Dermis blood vessel endothelial cell (primary cell): ENCODE measurements at places on chromosomes 13 and 19.
A peak's percentile ranks its signal among the peaks of the same experiment; 100 is the strongest.

GRCh38 chr13:112603641-112604225 lies 15.8 kb upstream of the TUBGCP3 start:
- DNase-seq = no peak

DNA sequence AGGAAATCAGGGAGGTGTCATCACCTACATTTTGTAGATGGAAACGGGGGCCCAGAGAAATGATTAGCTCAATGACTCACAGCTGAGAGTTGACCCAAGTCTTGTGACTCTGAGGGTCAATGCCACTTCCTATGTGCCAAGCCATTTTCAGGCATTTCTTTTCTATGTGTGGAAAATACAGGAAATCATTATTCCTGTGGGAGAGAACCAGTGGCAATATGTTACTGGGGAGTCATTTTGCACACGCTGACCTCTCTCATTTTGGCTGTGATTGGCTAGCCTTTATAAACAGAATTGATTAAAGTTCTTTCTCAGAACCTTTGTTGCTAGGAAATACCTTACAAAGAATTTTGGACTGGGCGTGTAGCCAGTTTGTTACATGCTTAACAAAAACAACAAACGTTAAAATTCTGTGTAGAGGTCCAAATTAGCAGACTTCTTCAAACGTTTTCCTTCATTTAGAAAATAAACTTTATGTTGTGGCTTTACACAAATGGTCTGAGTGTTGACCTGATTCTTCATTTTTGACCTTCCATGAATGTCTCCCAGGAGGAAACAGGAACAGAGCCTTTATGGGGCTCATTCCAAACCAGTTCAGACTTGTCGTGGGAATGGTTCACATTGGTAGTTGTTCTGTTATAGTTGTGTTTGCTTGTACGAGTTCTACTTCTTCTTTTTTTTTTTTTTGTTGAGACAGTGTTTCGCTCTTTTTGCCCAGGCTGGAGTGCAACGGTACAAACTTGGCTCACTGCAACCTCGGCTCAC lies 11.4 kb downstream of the PCCA start:
- DNase-seq = peak; percentile 96

GRCh38 chr13:43111559-43112400 lies 88.4 kb downstream of the DNAJC15 start:
- DNase-seq = peak; percentile 42

- no peak for DNase-seq
Observed at GRCh38 chr13:104691767-104692467, 1625.7 kb upstream of the SLC10A2 start.

DNA sequence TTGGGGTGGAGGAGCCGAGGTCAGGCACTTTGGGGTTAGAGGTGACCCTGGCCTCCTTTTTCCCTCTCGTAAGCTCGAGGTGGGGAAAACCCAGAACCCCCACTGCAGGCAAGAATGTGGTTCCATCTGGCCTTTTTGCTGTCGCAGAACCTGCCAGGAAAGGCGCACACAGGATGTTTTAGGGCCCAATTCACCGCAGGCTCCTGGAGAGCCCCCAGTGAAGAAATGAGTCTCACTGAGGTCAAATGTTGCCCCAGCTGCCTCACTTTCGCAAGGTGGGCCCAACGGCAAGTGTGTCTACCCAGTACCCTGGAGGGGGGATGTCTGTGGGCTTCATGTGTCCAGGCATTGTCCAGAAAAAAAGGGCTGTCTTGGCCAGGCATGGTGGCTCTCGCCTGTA lies 61.8 kb downstream of the PEX11G start:
- DNase-seq = no peak

- DNase-seq = no peak
Observed at GRCh38 chr13:67410645-67411044, 180.5 kb upstream of the PCDH9 start.

DNA sequence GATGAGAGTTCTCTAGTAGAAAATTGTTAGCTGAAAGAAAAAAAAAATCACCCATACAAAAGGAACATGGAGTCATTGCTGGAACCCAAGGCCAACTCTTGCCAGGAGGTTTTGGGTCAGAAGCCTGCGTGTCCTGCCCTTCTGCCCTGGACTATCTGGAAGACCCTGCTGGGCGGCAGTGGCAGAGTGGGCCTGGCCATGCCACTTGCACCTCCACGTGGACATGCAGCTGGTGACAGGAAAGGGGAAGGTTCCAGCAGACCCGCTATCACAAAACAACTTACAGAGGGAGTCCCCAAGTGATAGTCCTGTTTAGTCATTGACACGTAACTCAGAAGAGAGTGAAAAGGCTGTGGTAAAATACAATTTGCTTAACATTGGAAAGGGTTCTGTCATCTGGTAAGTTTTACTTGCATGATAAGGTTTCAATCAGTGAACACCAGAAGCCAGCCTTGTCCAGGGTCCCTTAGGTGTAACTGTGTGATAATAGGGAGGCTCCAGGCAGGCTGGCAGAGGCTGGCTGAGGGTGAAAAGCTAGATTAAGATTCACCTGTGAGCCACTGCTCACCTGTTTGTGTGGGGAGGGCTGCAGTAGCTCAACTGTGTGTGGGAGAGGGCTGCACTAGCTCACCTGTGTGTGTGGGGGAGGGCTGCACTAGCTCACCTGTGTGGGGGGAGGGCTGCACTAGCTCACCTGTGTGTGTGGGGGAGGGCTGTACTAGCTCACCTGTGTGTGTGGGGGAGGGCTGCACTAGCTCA lies 47.8 kb downstream of the COL4A2 start:
- no peak for DNase-seq

DNA sequence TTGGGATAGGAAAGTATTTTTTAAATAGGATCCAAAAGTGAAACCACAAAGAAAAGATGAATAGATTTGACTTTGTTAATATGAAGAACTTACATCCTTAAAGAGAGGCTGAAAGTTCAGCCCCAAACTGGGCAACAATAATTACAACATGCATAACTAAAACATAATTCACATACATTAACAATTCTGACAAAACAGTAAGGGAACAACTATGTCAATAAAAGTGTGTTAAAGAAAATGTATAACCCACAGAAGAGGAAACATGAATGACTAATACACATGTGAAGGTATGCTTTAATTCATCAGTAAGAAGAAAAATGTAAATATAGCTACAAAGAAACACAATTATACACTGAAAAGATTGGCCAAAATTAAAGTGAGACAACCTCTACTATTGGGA lies 1597.6 kb upstream of the MIR17HG start:
- DNase-seq = no peak

- DNase-seq = no peak
Observed at GRCh38 chr19:47725759-47726401, 12.7 kb downstream of the EHD2 start.

DNA sequence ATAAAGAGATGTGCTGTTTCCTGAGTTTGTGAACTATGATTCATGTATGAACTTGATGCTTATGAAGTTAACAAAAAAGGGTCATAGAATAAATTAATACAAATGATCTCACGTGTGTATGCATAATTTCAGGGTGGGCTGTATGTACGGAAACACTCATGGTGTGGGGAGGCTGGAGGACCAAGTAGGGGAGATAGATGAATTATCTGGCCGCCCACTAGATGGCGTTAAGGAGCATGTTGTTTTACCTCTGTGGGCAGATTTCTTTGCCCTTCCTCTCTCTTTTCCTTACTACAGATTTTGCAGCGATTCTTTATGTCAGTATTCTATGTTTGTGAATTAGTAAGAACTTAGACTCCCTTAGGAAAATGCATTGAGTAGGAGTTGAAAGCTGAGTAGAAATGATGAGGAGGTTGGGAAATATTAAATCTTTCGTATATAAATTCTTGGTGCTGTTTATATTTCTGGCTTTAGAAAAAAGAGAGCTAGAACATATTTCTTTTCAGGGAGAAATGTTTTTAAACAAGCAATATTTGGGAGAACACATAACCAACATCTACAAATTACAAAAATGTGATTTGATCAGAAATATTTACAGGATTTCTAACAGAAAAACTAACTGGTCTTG lies 47.4 kb upstream of the TMTC4 start:
- DNase-seq = peak; percentile 78

DNA sequence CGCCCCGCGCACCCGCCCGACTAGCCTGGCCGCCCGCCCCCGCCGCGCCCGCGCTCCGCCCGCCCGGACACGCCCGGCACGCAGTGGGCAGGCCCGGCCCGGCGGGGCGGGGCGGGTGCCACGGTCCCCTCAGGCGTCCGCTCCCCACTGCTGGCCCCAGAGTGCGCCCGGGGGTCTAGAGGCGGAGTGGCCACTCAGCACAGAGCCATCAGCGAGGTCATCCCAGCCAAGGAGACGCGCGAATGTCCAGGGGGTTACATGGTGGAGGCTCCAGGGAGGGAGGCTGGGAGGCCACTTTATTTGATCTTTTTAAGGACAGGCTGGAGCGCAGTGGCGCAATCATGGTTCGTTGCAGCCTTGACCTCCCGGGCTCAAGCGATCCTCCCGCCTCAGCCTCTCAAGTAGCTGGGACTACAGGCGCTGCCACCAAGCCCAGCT lies 236 bp upstream of the TINCR start:
- no peak for DNase-seq

DNA sequence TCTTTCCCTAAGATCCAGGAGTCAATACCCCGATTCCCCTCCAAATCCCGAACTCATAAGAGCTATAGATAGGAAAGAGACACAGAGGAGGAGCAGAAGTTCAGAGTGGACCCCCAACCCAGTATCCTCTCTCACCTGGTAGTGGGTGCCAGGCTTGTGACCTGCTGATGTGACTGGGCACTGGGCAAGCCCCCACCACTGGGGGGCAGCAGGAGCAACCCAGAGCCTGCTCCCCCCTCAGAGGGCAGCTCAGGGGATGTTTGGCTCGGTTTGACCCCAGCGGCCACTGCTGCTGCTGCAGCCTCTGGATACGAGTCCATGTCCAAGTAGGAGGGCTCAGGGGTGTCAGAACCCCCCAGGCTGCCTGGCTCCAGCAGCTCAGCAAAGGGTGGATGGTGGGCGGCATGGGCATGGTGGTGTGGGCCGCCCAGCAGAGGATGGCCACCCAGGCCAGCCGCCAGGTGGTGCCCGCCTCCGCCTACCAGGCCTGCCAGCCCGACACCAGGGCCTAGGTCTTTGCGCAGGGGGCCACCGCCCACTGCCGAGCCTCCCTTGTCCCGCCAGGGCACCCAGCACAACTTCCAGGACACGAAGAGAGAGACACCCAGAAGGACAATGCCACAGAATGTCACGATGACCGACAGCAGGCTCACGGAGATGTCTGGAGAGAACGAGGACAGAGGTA lies 7.4 kb downstream of the SYT3 start:
- DNase-seq = no peak

- DNase-seq = no peak
Observed at GRCh38 chr13:63403733-63404132, 1988.1 kb upstream of the PCDH20 start.

DNA sequence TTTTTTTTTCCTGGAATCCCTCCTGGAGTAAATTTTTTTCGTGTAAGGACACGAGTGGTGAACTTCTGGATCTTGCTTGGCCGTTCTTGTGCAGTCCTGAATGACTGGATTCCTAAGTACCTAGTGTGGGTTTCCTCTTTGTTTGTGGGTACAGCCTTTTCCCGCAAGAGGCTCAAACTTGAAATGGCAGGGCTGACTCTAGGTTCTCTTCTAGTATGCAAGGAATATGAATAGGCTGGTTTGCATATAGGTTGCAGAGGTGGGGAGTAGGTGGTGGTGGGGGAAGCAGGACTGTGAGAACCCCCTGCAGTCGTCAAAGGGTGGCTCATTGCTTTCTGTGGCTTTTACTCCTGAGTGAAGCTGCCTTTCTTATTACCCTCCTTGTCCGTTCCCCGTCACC lies 13.6 kb downstream of the UBAC2 start:
- no peak for DNase-seq

- no peak for DNase-seq
Observed at GRCh38 chr13:106494936-106495335, 40.5 kb downstream of the EFNB2 start.

DNA sequence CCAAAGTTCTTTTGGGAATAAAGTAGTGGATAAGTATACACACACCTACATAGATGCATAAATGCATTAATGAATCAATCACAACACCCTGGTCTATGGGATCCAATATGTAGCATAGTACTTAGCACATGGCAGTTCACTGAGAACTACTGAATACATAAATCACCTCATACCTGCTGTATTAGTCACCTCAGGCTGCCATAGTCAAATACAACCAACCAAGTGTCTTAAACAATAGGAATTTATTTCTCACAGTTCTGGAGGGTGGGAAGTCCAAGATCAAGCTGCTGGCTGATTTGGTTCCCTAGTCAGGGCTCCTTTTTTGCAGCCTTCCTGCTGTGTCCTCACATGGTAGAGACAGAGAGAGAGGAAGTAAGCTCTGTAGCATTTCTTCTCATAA lies 228.2 kb downstream of the NHLRC3 start:
- DNase-seq = peak; percentile 1

DNA sequence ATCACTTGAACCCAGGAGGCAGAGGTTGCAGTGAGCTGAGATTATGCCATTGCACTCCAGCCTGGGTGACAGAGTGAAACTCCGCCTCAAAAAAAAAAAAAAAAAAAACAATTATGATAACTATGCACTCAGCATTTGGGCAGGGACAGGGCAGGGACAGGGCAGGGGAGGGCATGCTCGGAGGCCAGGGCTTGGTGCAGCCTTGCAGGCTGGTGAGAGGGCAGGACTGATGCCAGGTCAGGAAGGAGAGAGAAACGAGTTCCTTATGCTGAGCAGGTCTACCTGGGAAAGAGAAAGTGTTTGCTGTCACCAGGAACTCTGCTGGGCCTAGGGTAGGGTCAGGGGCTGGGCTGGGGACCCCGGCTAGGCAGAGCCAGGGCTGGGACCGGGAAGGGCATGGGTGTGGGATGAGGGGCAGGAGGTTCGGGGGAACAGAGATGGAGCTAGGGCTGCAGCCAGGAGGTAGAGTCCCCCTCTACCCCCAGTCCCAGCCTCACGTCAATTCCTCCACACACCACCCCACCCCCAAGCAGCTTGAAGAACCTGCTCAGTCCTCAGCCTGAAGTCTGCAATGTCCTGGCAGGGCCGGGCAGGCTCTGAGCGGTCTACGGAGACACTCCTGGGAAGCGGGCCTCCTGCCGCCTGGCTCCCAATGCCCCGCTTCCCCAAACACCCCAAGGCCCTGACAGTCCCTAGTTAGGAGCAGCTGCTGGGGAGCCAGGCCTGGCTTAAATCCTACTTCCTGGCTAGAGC lies 2.8 kb downstream of the FXYD3 start:
- DNase-seq = no peak

DNA sequence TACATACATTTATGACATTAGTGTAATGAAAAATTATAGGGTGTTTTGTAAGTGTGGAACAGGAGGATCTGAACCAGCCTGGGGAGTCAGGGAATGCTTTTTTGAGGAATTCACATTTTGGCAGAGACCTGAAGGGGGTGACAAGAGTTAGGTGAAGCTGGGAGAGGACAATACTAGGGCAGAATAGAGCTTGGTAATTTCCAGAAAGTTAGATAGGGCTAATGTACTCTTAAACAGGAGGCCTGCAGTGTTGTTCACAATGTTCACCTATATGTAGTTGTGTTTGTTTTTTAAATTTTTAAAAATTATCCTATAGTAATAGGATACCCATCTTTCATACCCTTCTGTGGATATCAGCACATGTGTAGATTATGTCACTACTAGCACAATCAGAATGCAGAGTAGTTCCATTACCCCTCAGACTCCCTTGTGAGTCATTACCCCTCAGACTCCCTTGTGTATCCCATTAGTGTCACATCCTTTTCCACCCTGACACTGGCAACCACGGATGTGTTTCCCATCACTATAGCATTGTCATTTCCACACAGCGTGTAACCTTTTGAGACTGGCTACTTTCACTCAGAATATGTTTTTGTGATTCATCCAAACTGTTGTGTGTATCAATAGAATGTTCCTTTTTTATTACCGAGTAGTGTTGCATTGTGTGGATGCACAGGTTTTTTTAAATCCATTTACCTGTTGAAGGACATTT lies 43.1 kb downstream of the PCCA start:
- DNase-seq = peak; percentile 99

GRCh38 chr13:113048766-113049165 lies 56.8 kb upstream of the F7 start:
- DNase-seq = no peak
